ENCODE measurements at places on chromosomes 3 and 15. TPM values are rescaled to one million over a fixed set of nuclear protein-coding genes. Genes with fewer than 3 reads are reported as not detected.

DNA sequence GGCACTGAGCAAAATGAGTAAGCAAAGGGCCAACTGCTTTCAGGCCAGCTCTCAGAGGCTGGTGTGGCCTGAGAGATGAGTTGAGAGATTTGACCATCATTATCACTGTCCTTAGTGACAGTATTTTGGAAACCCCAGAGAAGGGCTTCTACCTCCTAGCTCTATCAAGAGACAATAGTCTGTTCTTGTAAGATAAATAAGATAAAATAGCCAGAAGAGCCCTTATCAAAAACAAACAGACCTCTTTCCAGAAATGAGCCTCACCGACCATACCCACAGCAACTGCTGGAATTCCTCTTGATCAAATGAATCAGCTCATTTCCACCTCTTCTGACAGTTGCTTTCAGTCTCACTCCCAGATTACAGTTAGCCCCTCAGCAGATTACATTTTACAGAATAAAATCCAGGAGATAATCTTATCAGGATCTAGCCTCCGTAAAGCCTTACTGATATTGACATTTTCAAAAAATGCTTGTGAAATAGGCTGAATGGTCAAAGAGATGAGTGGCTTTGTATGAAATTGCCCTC lies 4.5 kb downstream of the HDC start:
- DNase-seq: no peak

DNA sequence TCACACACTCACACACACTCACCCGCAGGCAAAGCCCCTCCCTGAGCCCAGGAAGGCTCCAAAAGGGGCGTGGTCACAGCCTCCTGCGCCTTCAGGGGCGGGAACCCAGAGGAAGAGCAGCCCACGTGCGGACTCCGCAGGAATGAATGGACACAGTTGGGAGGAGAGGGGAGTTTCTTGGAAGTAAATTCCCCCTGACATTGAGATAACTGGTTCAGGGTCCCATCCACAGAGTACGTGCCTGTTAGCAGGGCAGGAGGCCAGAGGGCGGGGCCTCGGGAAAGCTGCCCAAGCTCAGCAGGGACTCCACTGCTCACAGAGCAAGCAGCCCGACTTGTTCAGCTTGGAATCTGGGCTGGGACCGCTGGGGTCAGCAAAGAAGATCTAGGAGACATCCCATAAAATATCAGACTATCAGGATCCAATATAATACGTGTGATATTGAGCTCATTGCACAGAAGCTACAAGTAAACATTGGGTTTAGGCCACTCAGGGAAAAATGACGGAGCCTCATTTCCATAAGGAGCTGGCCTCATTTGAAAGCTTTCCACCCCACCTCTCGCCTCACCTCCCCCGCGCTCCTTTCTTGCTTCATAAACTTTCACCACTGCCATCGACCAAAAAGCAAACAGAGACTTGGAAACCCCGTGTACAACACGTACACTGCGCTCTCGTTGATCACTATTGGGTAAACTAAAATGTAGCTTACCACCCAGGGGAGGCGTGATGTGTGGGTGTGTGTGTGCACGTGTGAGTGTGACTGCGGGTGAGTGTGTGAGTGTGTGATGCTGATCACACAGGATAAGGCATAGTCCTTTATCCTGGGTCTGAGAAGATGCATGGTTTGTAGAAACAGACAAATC lies 36.0 kb downstream of the TM2D3 start:
- DNase-seq: peak; percentile 78

- peak; percentile 28 for DNase-seq
Measured at GRCh38 chr15:22992024-22992326, 11.8 kb upstream of the CYFIP1 start.

- no peak for DNase-seq
Measured at GRCh38 chr15:80614711-80615360, 80.3 kb upstream of the ABHD17C start.

DNA sequence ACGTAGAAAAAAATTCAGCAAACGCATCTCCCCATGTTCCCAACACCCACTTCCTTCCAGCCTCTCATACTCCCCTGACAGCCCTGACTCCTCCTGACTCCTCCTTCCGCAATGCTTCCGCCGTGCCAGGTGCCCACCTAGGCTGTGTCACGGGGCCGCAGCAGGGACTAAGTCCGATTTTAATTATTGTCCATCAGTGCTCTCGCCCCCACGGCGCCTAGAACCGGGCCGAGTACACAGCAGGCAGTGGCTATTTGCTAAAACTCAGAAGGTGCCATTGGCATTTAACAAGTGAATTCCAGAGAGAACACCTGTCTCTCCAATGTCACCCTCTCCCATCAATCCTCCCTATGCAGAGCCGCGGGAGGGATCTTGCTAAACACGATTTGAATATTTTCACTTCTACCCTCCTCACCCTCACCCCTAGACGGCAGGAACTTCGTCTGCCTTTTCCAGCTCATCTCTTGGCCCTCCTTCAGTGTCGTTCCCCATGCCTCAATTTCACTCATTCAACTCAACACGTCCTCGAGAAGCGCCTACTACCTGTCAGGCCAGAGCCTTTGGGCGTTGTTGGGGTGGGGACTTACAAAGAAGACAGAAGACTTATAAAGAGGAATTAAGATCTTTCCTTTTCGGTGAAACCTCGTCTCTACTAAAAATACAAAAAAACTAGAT lies 11.5 kb upstream of the SHF start:
- no peak for DNase-seq

ICE2 gene
- polyA plus RNA-seq: 4.6 TPM

SH2D7 gene
- 3.0 TPM for polyA plus RNA-seq
